ENCODE measurements at places on chromosomes 3 and 15.

DNA sequence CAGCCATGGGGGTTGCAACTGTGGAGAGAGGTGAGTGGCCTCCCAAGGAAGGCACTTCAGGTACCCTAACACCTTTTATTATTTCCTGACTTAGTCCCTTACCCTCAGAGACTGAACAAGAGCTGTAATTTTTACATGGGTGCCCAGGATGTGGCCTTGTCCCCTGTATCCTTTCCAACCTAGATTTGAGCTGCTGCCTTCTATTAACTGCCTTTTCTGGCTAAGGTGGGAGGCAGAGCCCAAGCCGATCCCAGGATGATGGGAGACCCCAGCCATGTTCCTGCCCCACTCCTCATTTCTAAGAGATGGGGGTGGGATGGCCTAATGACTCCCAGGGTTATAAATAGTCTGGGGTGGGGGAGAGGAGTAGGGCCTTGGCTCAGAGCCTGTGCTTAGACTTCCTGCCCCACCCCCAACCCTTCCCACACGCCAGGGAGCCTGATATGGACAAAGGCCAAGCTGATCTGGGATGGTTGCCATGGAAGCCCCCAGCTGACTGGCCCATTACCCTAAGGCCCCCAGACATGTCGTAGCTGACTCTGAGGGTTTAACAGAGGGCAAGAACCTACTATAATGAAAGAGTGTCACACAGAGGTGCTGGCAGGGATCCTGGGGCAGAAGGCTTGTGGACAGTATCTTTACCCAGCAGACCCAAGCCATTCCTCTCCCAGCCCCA is 1.9 kb downstream of the KLHDC8B start:
- peak; percentile 64 for DNase-seq

DNA sequence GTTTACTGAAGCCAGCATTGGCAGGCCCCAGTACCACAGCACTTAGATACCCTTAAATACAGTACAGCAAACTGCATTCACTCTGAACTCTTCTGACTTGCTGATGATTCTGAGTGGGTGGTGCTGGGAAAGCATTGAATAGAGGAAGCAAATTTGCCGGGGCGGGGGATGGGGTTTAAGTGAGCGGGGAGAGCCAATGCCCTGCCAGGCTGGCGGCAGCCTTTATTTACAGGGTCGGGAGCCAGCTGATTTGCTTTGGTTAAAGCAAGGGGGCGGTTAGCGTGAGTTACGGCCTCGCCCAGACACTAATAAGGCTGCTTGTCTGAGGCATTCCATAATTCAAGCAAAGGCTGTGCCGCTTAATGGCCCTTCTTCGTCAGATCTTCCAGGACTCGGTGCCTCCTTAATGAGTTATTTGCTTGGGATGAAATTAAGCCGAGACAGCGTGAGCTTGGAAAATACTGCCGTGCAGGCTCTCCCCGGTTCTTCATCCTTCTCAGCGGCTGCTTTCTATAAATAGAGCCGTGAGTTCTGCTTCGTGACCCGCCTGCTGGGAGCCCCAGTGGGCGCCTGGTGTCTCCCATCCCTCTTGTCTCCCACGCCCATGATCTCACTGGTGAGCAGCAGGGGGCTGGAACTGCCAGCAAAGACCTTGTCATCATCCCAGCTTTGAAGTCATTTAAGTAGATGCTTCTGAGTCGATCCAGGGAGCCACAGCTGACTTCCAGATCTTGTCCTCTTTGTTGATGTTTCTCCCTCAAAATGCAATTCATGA is 25.8 kb downstream of the SPSB4 start:
- DNase-seq = peak; percentile 81

DNA sequence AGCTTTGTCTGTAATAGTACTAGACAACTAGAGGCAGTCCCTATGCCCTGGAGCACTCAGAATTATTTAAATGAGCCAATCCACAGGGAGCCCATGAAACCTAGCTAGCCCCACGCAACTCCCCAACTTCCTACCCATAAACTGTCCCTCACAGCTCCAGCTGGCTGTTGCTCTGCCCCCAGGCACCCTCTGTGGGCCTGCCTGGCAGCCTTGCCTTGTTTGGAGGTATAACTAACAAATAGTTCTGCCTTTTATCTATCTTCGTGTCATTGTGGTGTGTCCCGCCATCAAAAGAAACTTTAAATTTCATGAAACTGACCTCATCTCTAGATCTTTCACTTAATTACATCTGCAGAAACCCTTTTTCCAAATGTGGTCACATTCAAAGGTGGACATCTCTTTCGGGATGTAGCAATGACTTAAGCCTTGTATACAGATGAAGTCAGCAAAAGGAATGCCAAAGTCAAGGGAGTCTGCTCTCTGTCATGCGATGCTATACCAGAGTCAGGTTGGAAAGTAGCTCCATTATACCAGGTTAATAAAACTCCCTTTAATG is 1.8 kb upstream of the RTP3 start:
- no peak for DNase-seq

DNA sequence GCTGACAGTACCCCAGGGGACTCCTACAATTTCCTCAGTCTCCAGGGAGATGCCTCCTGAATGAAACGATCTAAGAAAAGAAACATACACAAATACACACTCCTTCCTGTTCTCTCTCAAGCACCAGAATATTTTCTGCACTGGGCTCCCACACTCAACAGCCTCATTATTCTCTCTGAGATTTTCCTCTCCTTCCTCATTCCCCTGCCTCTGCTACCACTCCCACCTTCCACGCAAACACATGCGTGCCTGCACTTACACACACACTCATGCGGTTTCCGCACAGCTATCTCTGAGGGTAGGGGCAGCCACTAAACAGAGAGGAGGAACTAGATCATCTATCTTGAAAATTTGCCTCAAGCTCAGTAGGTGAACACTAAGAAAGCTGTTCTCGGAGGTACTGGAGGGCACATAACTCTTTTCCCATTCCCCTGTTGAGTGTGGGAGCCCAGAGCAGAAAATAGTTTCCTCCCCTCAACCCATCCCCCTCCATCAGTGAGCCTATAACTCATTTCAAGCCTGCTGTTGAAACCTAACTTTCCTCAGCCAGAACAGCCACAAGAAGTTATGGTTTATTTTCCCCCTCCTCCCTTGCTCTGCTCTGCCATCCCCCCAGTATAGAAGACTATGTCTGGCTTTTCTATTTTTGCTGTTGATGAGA is 30.5 kb upstream of the TIPARP start:
- peak; percentile 19 for DNase-seq

DNA sequence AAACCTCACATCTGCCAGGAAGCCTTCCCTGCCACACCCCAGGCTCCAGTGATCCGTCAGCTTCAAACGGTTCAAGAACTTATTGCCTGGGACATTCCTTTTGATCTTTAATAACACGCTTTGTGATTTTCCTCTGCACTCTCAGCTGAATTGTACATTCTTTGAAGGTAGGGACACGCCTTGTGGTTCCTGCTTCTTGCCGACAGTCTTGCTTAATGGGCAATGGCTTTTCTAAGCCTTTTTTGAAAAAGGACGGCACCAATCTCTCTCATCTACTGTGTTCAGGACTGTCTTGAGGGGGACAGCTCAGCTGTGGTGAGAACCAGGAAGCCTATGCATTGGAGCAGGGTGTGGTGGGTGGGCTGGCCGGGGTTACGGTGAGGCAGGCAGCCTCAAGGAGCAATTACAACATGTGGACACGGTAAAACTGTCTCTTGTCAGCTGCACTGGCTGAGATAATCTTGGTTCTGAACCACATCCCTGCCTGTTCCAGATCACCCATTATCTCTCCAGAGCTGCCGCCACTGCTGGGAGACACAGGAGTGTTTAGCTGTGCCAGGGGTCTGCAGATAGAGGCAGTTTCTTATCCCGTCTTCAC is 46.0 kb upstream of the GLCE start:
- DNase-seq = no peak

- DNase-seq = peak; percentile 71
Observed at GRCh38 chr15:28106294-28107110, 7.4 kb upstream of the OCA2 start.

- DNase-seq = no peak
Observed at GRCh38 chr15:76982756-76983155, 12.2 kb upstream of the PSTPIP1 start.

DNA sequence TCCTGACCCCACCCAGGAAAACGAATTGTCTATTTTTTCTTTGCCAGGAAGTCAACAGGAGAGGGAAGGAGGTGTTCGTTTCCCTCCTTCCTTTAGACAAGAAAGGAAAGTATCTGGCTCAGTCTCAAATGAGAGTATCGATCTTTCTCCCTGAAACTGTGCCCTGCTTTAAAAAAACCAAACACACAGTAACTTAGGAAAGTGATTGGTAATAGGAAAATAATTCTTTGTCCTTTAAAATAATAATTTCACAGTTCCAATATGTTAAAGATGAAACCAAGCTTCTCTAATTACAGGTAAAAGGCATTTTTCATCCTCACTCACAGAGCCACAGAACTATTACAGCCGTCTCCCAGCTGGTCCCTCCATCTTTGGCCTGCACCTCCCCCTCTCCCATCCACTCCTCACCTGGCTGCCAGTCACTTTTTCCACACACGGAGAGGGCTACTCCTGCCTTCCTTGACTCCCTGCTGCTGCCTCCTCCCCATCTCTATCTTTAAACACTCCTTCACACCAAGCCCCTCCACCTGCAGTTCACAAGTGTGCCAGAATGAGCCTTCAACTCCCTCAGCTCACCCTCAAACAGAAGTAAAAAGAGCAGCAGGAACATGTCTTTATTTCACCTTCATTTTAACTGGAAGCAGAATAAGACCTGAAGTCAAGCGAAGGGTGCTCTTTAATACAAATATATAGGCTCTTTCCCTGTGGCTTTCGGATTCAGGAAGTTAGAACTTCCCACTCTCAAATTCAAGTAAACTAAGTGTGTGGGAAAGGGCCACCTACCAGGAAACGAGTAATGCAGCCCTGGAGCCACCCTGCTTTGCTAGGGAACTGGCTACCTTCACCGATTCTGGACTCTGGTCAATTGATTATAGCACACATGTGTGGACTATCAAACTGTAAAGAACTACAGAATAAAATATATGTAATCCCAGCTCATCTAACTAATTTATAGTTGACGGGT is 116.4 kb downstream of the SENP2 start:
- DNase-seq = no peak

DNA sequence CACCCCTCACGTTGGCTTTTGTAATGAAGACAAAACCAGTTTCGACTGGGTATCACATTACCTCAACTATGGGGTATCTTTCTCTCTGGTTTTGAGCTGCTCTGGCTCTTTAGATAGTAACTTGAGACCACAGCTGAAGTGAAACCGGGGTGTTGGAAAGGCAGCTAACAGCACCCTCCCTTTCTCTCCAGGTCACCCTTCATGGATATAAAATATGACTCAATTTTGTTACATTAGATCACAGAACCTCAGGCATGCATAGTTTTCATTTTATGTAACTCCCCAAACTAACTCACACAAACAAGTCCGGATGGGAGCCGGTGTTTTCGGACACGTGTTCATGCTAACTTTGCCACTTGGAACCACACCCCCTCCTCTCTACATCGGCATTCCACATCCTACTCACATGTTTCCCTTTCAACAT is 90.7 kb downstream of the NR2F2 start:
- no peak for DNase-seq

- no peak for DNase-seq
Observed at GRCh38 chr3:147415286-147415685, 6.1 kb downstream of the ZIC1 start.

- no peak for DNase-seq
Observed at GRCh38 chr3:170058127-170058526, 20.3 kb downstream of the GPR160 start.

GRCh38 chr3:128016502-128016901 is 35.7 kb upstream of the SEC61A1 start:
- no peak for DNase-seq

DNA sequence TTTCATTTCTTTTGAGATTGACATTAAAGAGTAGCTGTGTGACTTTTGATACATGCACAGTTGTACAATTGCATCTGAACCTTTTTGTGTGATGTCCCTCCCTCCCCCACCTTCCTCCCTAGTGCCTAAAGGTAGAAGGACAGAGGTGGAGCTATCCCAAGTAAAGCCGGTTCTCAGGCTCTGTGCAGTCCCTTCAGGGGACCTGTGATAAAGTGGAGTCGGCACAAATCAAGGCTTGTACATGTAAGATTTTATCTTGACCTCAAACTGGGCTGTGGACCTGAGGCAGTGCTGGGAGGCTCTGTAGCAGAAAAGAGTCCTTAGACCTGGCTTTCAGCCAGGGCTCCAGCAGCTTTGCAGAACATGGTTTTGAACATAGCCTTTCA is 55.5 kb upstream of the CMTM7 start:
- no peak for DNase-seq

- DNase-seq = peak; percentile 87
Observed at GRCh38 chr3:50088725-50089608, at the start of gene RBM5. Gene RBM5 (plus strand): TSS chr3:50088919. CDS start chr3:50090435, 1,516 bp downstream.

DNA sequence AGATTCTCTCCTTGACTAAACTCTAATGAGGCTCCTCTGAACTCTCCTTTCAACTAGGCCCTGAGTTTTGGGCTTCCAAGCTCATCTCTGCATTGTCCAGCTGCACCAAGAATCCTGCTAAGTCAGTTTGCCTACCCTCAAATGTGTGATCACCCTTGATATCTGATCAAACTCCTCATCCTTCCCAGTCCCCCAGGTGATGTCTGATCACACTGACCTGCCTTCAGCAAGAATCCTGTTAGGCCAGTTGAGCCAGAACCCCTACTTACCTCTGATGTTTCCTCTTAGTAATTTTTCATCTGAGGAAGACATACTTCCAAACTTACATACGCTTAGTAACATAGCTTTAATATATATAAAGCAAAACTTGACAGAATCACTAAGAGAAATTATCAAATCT is 28.8 kb downstream of the SUMF1 start:
- DNase-seq = no peak

GRCh38 chr15:76837474-76837873 is 67.7 kb downstream of the SCAPER start:
- DNase-seq = no peak

GRCh38 chr15:49876401-49877038 is 242.5 kb downstream of the ATP8B4 start:
- DNase-seq = no peak

- DNase-seq = no peak
Observed at GRCh38 chr15:85878828-85879225, 84.1 kb upstream of the KLHL25 start.

GRCh38 chr3:50673931-50674330 is 796 bp upstream of the DOCK3 start:
- DNase-seq = no peak

All from nephron progenitor cell (in vitro differentiated cells).